ENCODE measurements at places on chromosomes 2 and 18.

- DNase-seq = no peak
Observed at GRCh38 chr2:54999182-54999581, 51.1 kb downstream of the RTN4 start.

DNA sequence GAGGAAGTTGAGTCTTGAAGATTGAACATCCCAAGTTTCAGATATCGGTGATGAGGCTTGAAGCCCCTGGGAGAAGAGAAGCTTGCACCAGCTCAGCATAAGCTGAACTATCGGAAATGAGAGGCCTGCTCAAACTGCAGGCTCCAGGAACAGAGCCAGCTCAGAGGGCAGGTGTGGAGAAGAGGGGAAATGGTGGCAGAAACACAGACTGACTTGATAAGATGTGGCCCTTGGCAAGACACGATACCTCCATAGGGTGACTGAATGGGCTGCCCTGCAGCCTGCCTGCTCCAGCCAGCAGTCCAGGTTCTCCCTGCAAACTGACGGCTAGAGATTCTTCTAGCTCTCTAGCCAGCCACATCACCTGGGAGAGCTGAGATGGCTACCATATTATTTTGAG lies 86.6 kb downstream of the MYT1L start:
- no peak for DNase-seq

- DNase-seq = no peak
Observed at GRCh38 chr2:96514521-96514920, 9.4 kb upstream of the NEURL3 start.

GRCh38 chr18:11821208-11821607 lies 30.0 kb upstream of the CHMP1B start:
- DNase-seq = no peak

- no peak for DNase-seq
Observed at GRCh38 chr2:33448220-33448899, 28.1 kb upstream of the RASGRP3 start.
